Lung microvascular endothelial cell (primary cell): ENCODE measurements at places on chromosomes 2 and 18.
A peak's percentile ranks its signal among the peaks of the same experiment; 100 is the strongest.

GRCh38 chr2:149084924-149085795 lies 46.7 kb downstream of the LYPD6B start:
- DNase-seq, result no peak

DNA sequence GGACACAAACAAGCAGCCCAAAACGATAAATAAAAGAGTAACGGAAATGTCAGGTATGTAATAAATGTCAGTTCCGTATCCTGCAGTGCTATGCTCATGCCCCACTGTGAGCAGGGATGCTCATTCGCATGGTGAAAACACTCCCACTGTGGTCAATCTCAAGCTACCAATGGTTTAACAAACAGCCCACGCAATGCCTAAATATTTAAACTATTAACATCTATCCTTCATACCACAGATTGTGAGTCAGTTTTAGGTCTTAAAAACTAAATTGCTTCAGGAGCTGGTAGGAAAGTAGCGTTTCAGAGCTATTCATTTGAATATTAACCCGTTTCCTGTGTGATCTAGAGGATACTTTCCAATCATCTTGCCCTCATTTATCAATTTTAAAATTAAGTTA lies 207.4 kb downstream of the TCF4 start:
- no peak for DNase-seq

DNA sequence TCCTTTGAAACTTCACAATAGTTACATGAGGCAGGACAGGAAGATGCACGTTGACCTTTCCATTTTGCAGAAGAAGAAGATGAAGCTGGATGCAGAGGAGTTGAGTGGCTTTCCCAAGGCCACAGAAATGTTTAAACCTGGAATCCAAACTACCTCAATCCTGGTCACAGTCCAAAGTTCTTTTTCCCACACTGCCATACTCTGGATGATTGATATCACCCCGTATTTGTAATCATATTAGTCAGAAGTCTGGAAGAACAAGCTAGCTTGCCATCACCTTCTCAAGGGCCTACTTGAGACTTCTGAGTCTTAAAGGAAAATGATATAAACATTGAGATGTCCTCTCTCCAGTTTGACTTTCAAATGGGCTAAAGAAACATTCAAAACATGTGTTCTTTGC lies 190.1 kb downstream of the LNPK start:
- DNase-seq, result no peak

DNA sequence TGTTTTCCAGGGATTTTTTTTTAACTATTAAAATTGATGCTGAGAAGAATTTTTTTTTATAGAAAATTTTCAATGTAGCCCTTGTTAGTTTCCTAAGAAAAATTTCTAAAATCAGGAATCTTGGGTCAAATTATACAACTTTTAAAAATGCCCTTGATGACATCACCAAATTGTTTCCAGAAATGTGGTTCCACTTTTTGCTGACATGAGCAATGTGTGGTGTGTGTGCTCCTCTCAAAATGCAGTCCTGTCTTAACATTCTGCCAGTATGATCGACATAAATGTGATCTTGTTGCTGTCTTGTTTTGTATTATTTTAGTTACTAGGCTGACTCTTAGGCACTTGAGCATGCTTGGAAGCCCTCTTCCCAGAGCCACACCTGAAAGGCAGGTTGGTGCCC lies 89.7 kb upstream of the ST6GAL2 start:
- no peak for DNase-seq

DNA sequence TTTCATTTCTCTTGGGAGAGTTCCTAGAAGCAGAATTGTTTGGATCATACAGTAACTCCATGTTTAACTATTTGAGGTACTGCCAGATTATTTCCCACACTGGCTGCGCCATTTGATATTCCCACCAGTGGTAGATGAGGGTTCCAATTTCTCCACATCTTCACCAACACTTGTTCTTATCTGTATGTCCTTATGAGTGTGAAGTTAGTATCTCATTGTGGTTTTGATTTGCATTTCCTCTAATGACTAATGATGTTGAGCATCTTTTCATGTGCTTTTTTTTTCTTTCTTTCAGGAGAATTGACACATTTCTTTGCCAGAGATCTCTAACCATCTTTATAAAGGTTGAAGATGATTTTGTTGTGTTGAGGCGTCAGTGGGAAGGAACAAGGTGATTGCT lies 4.1 kb upstream of the MGAT5 start:
- DNase-seq, result no peak

DNA sequence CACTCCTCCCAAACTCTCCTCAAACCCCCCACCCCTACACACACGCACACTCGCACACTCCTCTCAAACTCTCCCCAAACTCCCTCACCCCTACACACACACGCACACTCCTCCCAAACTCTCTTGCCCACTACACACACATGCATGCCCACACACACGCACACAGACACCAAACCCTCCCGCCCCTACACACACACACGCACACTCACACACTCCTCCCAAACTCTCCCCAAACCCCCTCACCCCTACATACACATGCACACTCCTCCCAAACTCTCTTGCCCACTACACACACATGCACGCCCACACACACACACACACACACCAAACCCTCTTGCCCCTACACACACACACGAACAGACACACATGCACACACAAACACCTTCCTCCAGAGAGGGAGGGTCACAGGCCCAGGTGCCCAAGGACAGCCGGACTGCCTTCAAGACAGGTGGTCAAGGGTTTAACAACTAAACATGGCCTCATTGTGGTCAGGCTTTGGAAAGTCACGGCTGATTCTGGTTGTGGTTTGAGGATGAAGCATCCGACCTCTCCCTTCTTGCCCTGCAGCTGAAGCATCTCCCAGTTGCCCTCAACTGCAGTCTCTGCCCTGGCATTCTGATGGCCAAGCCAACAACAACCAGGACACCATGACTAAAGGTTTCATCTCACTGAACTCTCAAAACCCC lies 72.3 kb upstream of the SNTG2 start:
- DNase-seq, result no peak

GRCh38 chr2:100140582-100140981 lies 1.8 kb downstream of the AFF3 start:
- DNase-seq, result no peak

GRCh38 chr2:228082571-228082970 lies 98.9 kb downstream of the SPHKAP start:
- no peak for DNase-seq

- DNase-seq, result no peak
Measured at GRCh38 chr2:142876423-142876822, 1.0 kb upstream of the KYNU start.

DNA sequence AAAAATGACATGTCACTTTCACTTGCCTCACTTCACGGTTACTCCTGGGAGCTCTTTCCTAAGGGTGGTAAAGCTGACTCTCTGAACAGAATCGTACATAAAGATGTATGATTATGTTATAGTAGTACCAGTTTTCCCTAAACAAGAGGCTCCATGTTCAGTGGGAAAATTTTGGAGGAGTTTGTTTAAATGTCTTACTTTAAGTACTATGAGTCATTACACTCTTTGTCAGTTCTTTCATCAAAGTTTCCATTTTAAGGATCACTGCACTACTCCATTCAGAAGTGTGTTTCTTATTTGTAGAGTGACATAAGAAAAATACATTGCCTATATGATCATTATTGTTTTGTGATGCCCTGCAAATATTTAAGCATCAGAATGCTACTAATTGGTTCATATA lies 121.1 kb upstream of the FIGN start:
- no peak for DNase-seq

- DNase-seq, result no peak
Measured at GRCh38 chr2:52473526-52473925, 1294.1 kb upstream of the CHAC2 start.

DNA sequence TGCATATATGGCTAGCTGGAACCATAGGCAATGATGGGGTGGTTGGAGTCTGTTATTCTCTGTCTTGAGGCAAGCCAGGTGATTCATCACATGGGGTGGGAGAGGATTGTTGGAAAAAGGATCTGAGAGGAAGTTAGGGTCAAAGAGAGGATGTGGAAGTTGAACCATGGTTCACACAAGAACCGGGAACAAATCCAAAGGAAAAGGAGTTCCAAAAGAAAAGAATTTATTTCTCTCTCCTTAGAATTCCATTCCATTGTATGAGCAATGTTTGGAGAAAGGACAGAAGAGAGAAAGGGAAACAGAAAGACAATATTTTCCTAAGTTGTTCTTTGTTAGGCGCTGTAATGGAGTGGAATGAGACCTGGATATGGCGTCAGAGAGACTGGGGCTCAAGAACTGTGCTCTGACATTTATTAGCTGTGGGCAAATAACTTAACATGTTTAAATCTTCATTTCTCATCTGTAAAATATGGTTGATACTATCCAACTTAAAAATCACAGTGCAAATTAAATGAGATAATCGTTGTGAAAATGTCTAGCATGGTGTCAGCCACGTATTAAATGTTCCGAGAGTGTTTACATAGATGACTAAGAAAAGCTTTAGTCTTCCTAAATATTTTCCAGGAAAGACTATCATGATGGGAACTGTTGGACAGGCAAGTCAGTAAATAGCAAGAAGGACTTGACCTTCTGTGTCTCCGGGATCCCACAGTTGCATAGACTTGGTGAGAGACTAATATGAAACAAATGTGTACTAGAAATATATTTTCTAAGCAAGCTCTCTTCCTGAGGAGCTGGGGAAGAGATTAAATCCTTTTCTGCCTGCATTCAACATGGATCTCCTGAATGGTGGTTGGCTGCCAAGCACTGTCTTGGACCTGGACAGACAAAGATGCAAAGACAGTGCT lies 71.4 kb downstream of the TRIB2 start:
- peak; percentile 62 for DNase-seq
